ENCODE measurements at places on chromosomes 5 and 9. TPM values are rescaled to one million over a fixed set of nuclear protein-coding genes. Genes with fewer than 3 reads are reported as not detected.

Gene PPP1R26
- total RNA-seq, result 11.3 TPM

Gene FBLL1
- total RNA-seq, result 1.1 TPM

Gene STPG3
- total RNA-seq, result not detected

DNA sequence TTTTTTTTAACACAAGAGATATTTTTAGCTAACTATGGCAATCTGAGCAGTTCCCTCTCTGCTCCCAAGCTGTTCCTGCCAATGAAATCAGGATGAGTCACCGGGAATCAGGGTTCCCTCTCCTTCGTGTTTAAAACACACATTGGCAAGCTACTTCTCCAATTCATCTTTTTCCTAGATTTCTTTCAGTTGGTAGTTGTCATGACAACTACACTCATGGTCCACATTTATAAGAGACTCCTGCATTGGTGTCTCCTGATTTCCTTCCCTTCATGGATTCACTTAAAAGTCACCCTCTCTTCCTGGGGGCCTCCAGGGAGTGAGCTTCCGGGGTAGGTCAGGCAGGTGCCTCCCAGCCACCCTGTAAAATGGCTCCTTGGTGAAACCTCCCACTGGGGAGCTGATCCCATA lies 72.3 kb upstream of the NIPAL4 start:
- DNase-seq, result no peak

DNA sequence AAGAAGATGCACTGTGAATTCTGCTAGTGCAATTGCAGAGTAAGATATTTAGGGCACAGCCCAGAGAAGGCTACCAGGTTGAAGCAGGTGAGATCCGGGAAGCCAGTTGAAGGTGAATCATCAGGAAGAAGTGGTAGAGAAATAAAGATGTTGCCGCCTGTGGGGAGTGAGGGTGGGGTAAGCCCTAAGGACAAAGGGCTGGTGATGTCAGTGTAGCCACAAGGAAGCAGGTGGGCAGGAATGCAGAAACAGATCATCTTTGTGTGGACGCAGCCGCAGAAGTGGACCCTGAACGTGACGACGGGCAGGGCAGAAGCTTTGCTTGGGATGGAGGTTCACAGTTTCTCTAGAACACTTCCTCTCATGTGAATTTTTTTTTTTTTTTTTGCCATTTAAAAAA lies 164.2 kb downstream of the ACTL7B start:
- no peak for DNase-seq
